ENCODE measurements at places on chromosomes 16 and 17. TPM values are rescaled to one million over a fixed set of nuclear protein-coding genes. Genes with fewer than 3 reads are reported as not detected.
A peak's percentile ranks its signal among the peaks of the same experiment; 100 is the strongest.

Gene PIK3R5
- 18.2 TPM for polyA plus RNA-seq

- no peaks in the 10 kb centered on the region for H3K36me3 ChIP-seq
- no peak overlapping the region for H3K4me3 ChIP-seq
- no peaks in the 10 kb centered on the region for H3K27me3 ChIP-seq
- H3K4me1 ChIP-seq = peaks cover 3% of the 10 kb centered on the region
- no peak for DNase-seq
Measured at GRCh38 chr16:72197545-72197944, 25.6 kb upstream of the PMFBP1 start.

DNA sequence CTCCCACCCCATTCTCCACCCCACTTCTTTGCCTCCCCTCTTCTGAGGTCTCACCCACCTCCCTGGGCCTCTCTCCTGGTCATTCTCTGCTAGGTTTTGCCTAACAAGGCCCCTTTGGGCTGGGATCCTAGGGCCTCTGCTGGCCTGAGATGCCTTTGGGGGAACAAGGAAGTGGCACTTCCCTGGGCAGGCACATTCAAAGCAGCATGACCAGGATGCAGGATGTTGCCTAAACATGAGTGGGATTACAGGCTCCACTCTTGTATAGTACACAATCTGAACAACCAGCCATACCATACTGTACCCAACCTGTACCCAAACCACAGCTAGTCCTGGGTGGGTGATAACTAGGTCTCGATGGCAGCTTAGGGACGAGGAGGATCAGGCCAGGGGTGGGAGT lies 9.0 kb downstream of the GALK1 start:
- H3K36me3 ChIP-seq = peaks cover 13% of the 10 kb centered on the region
- no peak overlapping the region for H3K27ac ChIP-seq
- peaks cover 17% of the 10 kb centered on the region for H3K4me1 ChIP-seq
- no peaks in the 10 kb centered on the region for H3K27me3 ChIP-seq

Gene GINS3
- polyA plus RNA-seq = 6.7 TPM

DNA sequence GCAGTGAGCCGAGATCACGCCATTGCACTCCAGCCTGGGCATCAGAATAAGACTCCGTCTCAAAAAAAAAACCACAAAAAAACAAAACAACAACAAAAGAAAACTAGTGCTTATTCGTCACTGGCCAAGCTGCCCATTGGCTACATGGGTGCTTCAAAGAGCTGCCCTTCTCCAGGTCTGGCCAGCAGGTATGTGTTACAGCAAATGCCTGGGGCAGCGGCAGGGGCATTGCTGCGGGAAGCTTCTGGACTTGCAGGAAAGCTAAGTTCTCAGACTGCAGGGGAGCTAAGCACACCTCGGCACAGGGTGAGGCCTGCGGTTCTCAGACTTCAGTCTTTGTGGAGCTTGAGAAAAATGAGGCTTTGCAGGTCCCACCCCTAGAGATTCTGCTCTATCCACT lies 4.1 kb upstream of the STH start:
- H3K27ac ChIP-seq = no peak overlapping the region
- no peak overlapping the region for H3K4me3 ChIP-seq
- no peak for DNase-seq
- peaks cover 9% of the 10 kb centered on the region for H3K4me1 ChIP-seq
- no peaks in the 10 kb centered on the region for H3K36me3 ChIP-seq
- no peaks in the 10 kb centered on the region for H3K27me3 ChIP-seq

- DNase-seq = peak; percentile 66
- no peak overlapping the region for H3K4me3 ChIP-seq
- no peak overlapping the region for H3K27ac ChIP-seq
- peaks cover 60% of the 10 kb centered on the region for H3K4me1 ChIP-seq
Measured at GRCh38 chr17:31499771-31500554, 108.5 kb downstream of the RAB11FIP4 start.

All from spleen (tissue), 13 donors.